Kidney (tissue), 22 donors: ENCODE measurements at places on chromosomes 16 and 17. TPM values are rescaled to one million over a fixed set of nuclear protein-coding genes. Genes with fewer than 3 reads are reported as not detected.
A peak's percentile ranks its signal among the peaks of the same experiment; 100 is the strongest.

TLCD1 gene
- 30.0 TPM for polyA plus RNA-seq

DNA sequence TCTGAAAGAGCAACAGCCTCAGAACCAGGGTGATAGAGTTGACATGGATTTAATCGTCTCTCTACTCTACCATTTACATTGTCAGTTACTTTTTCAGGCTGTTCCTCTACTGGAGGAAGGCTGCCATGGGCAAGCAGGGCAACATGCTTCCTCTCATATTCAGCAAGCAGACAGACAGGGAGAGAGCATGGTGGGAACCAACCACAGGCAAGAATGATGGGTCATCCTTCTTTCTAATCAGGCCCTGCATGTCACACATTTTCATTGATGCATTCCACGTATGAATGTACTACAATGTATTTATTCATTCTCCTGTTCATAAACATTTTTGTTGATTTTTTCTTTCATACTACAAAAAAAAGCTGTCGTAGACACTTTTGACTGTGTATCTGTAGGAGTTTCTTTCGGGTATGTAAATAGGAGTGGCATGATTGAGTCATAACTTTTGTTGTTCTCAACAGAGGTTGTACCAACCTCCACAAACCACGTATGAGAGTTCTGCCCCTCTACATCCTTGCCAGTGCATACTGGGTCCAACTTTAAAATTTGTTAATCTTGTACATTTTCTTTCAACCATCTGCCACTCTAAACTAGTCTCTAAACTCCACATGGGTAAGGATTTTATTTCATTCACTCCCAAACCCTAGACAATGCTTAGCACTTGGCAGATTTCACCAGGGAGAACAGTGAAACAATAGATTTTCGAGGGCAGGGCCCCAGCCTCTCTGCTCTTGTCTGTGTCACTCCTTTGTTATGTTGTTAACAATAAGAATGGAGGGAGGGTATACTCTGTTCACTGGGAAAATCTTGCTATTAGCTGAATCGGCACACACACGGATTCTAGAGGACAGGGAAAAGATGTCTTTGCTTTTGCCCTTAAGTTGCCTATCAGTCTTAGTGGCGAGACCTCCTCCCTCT is 58.7 kb downstream of the CMC2 start:
- no peaks in the 10 kb centered on the region for H3K4me1 ChIP-seq
- no peaks in the 10 kb centered on the region for H3K27me3 ChIP-seq
- H3K27ac ChIP-seq, result no peak overlapping the region
- no peaks in the 10 kb centered on the region for H3K36me3 ChIP-seq
- DNase-seq, result no peak

GRCh38 chr17:52790359-52790955 is 631.9 kb upstream of the CA10 start:
- H3K4me1 ChIP-seq, result no peaks in the 10 kb centered on the region
- no peak overlapping the region for H3K27ac ChIP-seq
- H3K4me3 ChIP-seq, result no peak overlapping the region
- no peak for DNase-seq
- no peaks in the 10 kb centered on the region for H3K36me3 ChIP-seq

GRCh38 chr17:74457146-74457819 is 9.2 kb upstream of the CD300A start:
- no peak overlapping the region for H3K4me3 ChIP-seq
- H3K36me3 ChIP-seq, result no peaks in the 10 kb centered on the region
- peak; percentile 78 for DNase-seq
- H3K4me1 ChIP-seq, result peaks cover 28% of the 10 kb centered on the region
- H3K27me3 ChIP-seq, result no peaks in the 10 kb centered on the region
- H3K27ac ChIP-seq, result no peak overlapping the region

DNA sequence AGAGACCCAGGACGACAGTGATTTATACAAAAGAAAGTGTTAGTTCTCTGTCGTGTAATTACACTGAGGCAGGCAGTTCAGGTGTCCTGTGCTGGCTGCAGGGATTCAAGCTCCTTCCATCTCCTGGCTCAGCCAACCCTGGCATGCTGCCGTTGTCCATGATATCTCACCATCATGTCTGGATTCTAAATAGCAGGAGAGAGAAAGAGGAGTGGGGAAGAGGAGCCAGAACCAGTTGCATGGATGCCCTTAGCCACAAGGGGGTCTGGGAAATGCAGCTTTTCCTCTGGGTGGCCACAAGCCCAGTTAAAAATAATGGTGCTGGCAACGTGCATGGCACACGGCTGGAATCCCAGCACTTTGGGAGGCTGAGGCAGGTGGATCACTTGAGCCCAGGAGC is 9.7 kb downstream of the C16orf54 start:
- DNase-seq, result no peak
- H3K4me3 ChIP-seq, result no peak overlapping the region
- no peaks in the 10 kb centered on the region for H3K36me3 ChIP-seq
- H3K27ac ChIP-seq, result no peak overlapping the region
- H3K4me1 ChIP-seq, result no peaks in the 10 kb centered on the region
- H3K27me3 ChIP-seq, result no peaks in the 10 kb centered on the region

DNA sequence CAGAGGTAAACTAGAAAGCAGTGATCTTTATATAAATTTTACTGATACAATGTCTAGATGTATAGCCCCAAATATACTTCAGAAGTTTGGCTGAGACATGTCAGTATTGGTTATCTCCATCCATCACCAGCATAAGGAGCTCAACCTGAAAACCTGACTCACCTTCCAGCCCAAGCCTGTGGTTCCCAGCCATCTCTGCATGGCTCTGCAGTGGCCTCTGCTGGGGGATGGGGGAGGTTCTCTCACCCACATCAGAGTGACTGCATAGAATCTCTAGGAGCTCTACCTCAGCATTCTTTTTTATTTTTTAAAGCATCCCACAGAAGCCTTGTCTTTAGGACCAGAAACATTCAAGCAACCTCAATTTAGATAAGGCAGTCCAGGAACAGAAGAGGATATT is 27.3 kb downstream of the USP7 start:
- H3K27ac ChIP-seq, result no peak overlapping the region
- DNase-seq, result peak; percentile 39
- no peak overlapping the region for H3K4me3 ChIP-seq

DNA sequence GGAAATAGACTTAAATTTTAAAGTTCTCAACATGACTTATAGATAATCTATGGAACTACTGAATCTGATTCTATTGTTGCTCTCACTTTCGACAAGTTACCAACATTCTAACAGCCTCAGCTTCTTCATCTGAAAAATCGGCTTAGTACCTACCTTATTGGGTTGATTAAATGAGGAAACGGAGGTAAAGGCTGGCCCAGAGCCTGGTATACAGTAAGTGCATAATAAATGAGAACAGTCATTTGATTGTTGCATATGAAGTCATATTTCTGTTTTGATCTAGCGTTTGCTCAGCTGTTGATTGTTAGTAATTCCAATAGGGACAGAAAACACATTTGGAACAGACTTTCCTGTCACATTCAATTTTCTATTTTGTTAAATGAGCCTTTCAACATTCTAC is 4.6 kb downstream of the VPS35L start:
- no peak for DNase-seq
- no peaks in the 10 kb centered on the region for H3K27me3 ChIP-seq
- no peaks in the 10 kb centered on the region for H3K4me1 ChIP-seq
- H3K36me3 ChIP-seq, result peaks cover 3% of the 10 kb centered on the region

CSH2 gene
- not detected for polyA plus RNA-seq

DNA sequence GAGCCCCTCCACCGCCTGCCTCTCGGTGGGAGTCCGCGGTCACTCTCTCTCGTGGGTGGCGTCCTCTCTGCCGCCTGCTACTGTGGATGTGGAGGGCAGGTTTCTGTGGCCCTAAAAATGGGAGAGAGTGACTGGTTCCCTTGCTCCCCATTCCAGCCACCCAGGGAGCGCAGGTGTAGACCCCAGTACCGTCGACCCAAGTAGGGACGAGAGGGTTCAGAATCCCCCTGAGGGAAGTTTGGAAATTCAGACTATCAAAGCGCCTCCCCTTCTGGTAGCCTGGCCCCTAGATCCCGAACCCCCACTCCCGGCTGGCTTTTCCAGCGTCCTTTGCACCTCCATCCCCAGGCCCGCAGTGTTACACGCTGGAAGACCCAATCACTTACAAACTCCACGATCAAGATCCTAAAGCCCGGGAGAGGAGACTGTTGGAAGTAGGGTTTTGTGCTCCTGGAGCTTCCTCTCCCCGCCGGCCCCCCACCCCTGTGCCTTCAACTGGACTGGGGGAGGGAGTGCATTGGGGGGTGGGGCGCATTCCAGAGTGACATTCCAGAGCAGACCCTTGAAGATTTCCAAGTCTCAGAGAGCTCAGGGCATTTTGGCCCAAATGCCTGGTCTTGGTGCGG is 991 bp downstream of the GPRC5C start:
- H3K27ac ChIP-seq, result peak overlapping the region; percentile 100
- no peak for DNase-seq
- no peaks in the 10 kb centered on the region for H3K36me3 ChIP-seq
- peaks cover 25% of the 10 kb centered on the region for H3K4me1 ChIP-seq

SERPINF2 gene
- 209 TPM for polyA plus RNA-seq

PTX4 gene
- not detected for polyA plus RNA-seq

C16orf54 gene
- polyA plus RNA-seq, result 0.39 TPM

DNA sequence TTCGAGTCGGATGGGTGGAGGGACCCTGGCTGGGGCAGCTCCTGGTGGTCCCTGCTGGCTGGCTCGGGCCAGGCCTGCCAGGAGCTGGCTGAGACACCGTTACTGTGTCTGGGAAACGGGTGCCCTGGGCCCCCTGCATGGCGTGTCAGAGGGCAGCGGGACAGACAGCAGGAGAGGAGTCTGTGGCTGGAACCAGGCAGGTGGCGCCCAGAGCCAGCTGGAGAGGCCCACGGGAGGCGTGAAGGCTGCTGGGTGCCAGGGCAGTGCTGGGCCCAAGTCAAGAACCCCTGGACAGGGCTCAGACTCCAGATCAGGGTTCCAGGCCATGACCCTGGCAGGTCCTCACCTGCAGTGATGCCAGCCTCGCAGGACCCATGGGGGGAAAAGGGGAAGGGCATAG is 16.6 kb downstream of the SOX8 start:
- no peaks in the 10 kb centered on the region for H3K4me1 ChIP-seq
- no peak overlapping the region for H3K4me3 ChIP-seq
- DNase-seq, result no peak
- H3K27ac ChIP-seq, result no peak overlapping the region
- no peaks in the 10 kb centered on the region for H3K36me3 ChIP-seq

- H3K36me3 ChIP-seq, result peaks cover 2% of the 10 kb centered on the region
- DNase-seq, result no peak
- H3K27me3 ChIP-seq, result no peaks in the 10 kb centered on the region
- H3K4me3 ChIP-seq, result no peak overlapping the region
- no peaks in the 10 kb centered on the region for H3K4me1 ChIP-seq
Measured at GRCh38 chr16:12659871-12660270, 143.8 kb downstream of the CPPED1 start.

DNA sequence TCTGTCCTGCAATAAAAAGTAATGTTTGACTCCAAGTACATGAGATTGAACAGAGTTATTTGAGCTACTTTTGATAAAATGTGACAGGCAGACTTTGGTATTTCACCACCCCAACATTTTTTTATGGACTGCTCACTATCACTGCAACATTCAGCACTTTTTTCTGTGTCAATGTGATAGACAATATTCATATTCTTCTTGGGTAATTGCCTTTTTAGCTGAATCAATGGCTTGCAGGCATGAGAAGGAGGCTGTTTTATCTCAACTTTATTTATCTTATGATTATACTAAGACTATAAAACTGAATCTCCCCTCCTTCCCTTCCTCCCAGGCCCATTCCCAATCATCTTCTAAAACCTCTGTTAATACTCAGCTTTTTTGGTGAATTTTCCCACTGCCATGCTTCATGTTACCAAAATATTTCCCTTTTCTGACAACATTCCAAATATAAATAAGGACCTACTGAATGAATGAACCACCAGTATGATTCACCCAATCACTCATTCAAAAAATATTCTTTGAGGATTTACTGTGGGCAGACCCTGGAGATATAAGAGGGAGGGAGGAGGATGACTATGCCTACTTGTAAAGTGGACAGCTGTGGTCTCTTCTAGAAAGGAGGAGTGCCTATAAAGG is 67.6 kb downstream of the CDH13 start:
- no peaks in the 10 kb centered on the region for H3K4me1 ChIP-seq
- no peak overlapping the region for H3K4me3 ChIP-seq
- H3K36me3 ChIP-seq, result no peaks in the 10 kb centered on the region
- no peak overlapping the region for H3K27ac ChIP-seq
- DNase-seq, result no peak
- H3K27me3 ChIP-seq, result no peaks in the 10 kb centered on the region

GRCh38 chr16:88363239-88363891 is 19.4 kb upstream of the ZNF469 start:
- H3K4me3 ChIP-seq, result no peak overlapping the region
- H3K36me3 ChIP-seq, result no peaks in the 10 kb centered on the region
- no peaks in the 10 kb centered on the region for H3K27me3 ChIP-seq
- no peak overlapping the region for H3K27ac ChIP-seq
- no peaks in the 10 kb centered on the region for H3K4me1 ChIP-seq

- H3K4me3 ChIP-seq, result no peak overlapping the region
- DNase-seq, result no peak
- H3K4me1 ChIP-seq, result no peaks in the 10 kb centered on the region
- no peaks in the 10 kb centered on the region for H3K27me3 ChIP-seq
Measured at GRCh38 chr16:35146031-35146710, 1686.8 kb downstream of the TP53TG3F start.

DNA sequence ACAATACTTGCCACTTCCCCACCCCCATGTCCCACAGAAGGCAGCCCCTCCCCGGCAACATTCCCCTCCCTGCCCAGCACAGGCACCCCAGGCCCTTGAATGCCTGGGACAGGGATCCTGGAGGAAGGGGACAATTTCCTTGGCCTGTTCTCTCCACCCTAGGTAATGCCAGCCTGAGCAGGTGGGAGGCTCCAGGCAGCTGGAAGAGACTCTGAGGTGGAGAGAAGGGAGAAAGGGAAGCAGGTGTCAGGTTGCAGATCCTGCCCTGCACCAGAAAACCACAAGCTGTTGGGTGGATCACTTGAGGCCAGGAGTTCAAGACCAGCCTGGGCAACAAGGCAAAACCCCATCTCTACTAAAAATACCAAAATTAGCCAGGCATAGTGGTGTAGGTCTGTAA is 8.9 kb downstream of the MPP2 start:
- H3K4me1 ChIP-seq, result peaks cover 13% of the 10 kb centered on the region
- H3K27ac ChIP-seq, result no peak overlapping the region
- no peaks in the 10 kb centered on the region for H3K36me3 ChIP-seq
- no peaks in the 10 kb centered on the region for H3K27me3 ChIP-seq

DNA sequence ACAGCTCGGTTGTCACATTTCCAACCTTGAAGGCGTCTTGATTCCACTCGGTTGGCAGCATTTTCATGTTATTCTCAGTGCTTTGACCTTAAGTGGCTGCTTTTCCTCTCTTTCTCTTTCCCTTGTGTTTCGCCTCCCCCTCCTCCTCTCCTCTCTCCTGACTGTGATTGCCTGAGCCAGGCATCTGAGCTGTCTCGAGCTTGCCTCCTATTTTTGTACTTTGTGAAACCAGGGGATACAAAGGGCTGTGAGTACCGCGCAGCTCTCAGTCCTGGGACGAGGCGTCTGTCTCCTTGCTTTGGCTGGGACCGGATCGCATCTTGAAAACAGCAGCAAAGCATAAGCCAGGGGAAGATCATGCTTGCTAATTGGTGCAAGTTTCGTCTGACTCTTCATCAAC is 48.8 kb upstream of the SDK2 start:
- no peaks in the 10 kb centered on the region for H3K27me3 ChIP-seq
- no peaks in the 10 kb centered on the region for H3K4me1 ChIP-seq
- DNase-seq, result no peak
- no peak overlapping the region for H3K4me3 ChIP-seq

CDH1 gene
- 47.0 TPM for polyA plus RNA-seq

NXPH3 gene
- 1.2 TPM for polyA plus RNA-seq

- no peak overlapping the region for H3K27ac ChIP-seq
- H3K36me3 ChIP-seq, result no peaks in the 10 kb centered on the region
- no peak overlapping the region for H3K4me3 ChIP-seq
- no peak for DNase-seq
Measured at GRCh38 chr16:54787045-54787444, 143.6 kb upstream of the IRX5 start.
